ENCODE measurements at places on chromosomes 2 and 18.

DNA sequence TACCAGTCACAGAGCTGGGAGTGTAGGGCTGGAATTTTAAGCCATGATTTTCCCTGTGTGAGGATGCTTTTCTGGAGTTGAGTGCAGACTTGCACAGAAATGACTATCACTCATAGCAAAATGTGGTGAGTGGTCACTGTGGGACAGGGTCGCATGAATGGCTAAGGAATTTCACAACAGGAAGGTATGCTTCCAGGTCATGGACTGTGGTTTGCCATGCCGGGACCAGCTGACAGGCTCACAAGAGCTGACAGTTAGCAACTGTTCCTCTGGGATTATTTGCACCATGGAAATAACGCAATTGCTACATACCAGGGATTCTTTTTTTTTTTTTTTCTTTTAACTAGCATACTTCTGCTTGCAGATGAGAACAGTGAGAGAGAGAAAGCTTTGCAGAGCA, 3.8 kb upstream of the UXS1 start:
- DNase-seq: no peak

GRCh38 chr2:99974275-99974674, 168.1 kb downstream of the AFF3 start:
- no peak for DNase-seq

GRCh38 chr2:43889416-43889815, 50.6 kb downstream of the ABCG8 start:
- no peak for DNase-seq

DNA sequence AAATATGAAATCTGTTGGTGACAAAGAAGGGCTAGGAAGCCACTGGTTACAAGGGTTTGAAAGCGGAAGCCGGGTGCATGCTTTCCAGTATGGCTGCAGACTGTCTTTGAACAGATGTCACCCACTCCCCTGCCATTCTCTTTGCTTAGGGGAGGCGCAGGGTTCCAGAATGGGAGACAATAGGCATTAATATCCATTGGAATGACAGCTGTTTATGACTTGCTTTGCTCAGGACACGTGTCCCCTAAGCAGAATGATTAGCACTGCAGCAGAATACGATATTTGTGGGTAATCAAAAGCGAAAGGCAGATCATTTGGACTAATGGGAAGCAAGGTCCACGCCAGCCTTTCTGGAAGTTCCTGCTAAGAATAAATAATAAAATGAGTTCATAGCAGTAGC, 25.8 kb upstream of the NRP2 start:
- DNase-seq: no peak

GRCh38 chr2:95372216-95372829, 30.2 kb upstream of the FAHD2A start:
- DNase-seq: no peak

DNA sequence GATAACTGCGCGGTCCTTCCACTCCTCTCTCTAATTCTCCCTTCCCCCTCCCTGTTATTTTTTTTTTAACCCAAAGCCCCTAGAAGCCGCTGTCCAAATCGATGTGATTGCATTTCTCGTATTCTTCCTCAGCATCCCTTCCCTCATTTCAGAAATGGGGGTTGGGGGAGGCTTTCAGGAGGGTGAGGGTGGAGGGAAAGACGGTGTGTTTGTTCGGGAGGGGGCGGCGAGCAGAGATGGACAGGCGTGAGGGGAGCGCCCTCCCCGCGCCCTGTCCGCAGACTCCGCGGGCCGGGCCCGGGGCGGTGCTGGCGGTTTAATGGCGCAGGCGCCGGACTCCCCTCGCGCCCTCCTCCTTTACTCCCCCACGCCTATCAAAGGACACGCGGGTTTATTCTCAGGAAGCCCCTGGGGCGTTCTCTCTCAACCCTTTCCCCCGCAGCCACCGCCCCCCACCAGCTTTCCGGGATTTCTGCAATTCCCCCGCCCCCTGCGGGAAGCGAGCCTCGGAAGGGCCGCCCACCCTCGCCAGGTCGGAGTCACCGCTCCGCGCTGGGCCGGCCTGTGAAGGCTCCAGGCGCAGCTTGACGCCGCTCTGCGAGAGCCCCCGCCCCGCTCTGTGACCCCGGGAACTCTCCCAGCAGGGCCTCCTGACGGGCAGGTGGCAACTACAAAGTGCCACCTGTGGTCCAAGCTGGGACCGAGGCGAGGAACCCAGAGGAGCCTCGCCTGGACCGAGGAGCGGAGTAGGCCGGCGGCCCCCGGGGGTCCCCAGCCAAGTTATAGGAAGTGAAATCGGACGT, 981 bp downstream of the ST8SIA3 start:
- DNase-seq: no peak

DNA sequence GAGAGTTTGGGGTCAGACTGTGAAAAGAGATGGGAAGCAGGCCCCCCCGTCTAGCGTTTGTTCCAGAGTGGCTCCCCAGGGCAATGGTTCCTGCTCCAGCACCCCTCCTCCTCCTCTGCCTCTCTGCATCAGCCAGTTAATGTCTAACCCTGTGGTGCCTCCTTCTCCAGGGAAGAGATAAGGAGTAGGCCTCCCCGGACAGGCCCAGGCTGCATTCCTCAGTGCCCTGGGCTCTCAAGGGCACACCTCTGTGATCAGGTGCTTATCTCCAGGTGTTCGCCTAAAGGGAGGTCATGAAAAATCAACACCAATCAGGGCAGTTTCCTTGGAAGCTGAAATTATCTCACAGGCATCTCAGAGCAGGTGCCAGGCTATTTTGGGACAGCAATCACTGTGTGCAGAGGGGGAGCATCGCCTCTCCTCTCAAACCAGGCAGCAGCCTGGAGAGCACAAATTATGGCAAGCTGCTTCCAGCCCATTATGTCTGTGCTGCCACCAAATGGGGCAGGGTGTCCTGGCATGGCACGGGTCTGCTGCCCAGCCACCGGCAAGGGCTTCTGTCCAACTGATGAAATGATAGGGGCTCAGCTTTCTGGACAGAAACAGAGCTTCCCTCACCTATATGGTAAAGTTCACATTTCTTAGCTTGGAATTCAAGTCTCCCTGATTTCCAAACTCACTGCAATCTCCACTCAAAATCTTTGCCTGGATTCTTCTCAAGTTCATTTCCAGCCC, 255.8 kb upstream of the SLC14A2 start:
- DNase-seq: no peak

DNA sequence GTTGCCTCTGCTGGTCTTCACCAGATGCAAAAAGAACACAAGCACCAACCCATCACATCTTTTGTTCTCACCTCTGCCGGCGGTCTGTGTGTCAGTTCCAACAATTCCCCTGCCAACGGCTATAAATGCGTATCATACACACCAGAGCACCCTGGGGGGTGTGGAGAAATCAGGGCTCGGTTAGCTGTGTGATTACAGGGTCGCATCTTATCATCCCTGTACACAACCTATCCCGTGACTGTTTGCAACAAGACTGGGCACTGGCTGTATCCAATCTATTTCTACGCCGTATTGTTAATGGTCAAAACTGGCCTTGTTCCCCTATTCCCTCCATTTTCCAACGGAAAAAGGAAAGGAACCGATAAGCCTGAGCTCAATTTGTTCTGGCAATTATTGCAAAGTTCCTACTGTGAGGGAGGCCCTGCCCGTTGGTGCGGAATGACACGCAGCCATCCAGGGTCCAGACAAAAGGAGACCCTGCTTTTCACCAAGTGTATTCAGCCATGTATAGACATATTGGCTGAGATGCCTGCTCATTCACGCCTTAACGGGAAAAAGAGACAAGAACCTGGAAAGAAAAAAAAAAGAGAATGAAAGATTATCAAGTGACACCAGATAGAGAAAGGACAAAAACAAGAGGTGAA, 136.9 kb downstream of the CDH20 start:
- no peak for DNase-seq

DNA sequence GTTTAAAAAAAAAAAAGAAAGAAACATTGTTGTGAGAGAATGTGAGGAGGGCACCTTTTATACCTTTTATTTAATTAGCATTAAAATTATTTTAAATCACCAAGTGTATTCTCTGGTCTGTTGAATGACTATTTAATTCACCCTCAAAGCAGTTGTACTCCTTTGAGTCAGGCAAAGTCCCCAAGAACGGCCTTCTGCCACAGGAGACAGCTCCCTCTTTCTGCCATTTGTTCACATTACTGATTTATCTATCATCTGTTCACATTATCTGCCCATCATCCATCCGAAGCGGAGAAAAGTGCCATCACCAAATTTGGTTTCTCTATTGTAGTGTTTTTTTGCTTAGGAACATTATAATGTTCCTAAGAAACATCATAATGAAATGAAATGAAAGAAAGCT, 240.7 kb upstream of the DPP10 start:
- DNase-seq: no peak

- no peak for DNase-seq
Observed at GRCh38 chr18:62744076-62744968, 29.0 kb downstream of the PHLPP1 start.

GRCh38 chr2:116737951-116738350, 1076.5 kb upstream of the DDX18 start:
- DNase-seq: no peak

- DNase-seq: no peak
Observed at GRCh38 chr2:46645681-46646162, 166.4 kb downstream of the TMEM247 start.

- no peak for DNase-seq
Observed at GRCh38 chr18:45165176-45165713, 450.0 kb upstream of the SLC14A2 start.
